ENCODE measurements at places on chromosomes 3 and 15.

DNA sequence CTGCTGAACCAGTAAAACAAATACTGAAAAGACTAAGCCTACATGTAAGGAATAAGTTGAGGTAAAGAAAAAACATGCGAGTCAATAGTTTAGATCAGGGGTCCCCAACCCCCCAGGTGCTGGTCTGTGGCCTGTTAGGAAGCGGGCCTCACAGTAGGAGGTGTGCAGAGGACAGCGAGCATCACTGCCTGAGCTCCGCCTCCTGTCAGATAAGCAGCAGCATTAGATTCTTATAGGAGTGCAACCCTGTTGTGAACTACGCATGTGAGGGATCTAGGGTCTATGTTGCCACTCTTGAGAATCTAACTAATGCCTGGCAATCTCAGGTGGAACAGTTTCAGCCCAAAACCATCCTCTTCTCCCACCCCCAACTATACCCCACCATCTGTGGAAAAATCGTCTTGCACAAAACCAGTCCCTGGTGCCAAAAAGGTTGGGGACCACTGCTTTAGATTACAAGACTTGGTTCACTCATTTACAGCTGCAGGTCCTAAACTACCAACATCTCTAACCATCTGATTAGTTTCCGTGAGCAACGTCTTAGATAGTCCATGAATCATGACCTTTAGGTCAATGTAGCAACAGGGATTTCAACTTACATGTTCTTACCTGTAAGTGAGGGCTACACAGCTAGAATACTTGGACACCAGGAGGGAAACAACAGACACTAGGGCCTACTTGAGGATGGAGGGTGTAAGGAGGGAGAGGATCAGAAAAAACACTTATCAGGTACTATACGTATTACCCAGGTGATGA lies 66.7 kb downstream of the TRANK1 start:
- DNase-seq: no peak

GRCh38 chr3:14378415-14378814 lies 24.0 kb upstream of the SLC6A6 start:
- no peak for DNase-seq

GRCh38 chr3:134132961-134133360 lies 103.2 kb upstream of the SLCO2A1 start:
- no peak for DNase-seq

DNA sequence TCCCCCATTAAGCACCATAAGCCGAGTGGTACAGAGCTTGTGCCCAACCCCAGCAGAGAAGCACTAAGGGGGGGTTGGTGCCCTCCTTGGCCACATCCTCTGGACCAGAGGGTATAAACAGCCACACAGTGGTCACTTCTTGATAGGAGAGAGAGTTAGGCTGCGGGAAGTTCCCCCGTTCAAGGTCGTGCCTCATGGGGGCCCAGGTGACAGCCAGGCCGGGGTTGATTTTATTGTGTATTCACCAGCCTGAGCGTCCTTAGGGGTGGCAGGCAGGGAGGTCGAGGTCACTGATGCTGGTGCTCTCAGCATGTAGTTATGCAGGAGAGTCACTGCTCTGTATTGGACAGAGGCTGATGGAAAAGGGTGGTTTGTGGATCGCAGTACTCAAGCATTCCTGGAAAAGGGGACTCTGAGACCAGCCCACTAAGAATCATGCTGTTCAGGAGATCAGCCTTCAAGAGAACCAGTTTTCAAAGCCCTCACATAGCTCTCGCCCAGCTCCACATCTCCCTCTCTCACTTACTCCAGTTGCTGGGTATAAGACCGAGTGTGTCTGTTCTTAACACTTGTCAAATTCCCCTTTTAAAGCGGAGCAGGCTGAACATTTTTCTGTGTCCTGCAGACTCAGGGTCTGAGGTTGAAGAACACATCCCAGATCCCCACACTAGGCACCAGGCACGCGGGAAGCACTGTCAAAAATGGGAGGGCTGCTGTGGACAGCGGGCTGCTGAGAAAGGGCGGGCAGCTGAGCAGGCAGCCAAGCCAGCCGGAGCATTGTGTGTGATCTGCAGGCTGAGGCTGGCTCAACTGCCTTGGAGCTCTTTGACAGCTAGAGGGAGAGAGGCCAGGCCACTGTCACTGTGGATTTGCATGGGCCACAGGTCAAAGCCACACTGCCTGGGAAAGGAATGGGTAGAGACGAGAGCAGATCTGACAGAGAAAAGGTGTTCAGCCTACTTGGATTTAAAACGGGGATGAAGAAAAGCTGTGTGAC lies 279.3 kb upstream of the LRRFIP2 start:
- DNase-seq: no peak

DNA sequence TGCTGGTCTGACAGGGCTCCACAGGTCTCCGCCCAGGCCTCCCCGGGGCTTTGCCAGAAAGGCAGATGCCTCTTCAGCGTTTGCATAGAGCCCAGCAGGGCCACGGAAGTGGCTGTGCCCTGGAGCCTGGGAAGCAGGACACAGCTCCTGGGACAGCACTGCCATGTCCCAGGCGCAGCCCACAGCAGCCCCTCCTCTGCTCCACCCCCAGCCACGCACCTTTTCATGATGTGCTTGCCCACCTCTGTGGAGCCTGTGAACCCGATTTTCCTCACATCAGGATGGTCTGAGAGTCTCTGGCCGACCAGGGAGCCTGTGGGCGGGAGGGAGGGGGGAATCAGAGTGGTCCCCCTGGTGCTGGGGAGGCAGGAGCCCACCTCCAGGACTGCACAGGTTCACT lies 33.9 kb upstream of the SLC41A3 start:
- DNase-seq: no peak

DNA sequence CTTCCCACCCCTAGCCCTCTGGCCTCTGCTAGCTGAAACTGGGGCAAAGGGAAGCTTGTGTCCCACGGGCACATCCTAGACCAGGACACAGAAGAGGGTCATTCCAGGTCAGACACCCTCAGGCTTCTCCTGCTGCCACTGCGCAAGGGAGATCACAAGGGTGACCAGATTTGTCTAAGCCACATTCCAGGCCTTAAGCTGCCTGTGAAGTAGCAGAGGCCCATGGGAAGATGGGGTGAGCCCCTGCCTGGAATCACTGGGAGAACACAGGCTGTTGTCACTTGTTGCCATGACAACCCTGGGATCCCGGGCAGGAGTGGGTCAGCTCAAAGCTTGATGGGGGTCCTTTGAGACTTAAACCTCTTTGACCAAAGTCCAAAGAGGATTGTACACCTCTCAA lies 10.8 kb downstream of the STRA6 start:
- DNase-seq: no peak

Data from NCI-H1436 (cell line).